Activated CD4-positive, alpha-beta T cell treated with anti-CD3 and anti-CD28 coated beads, Interleukin-2, amount 10 ng/mL, durations not matched to agents 7 days and 5 days (primary cell): ENCODE measurements at places on chromosomes 12 and 14. TPM values are rescaled to one million over a fixed set of nuclear protein-coding genes. Genes with fewer than 3 reads are reported as not detected.

Gene ASCL1
- not detected for total RNA-seq

Gene SPIC
- total RNA-seq: not detected

Gene IL31
- not detected for total RNA-seq

Gene IFNG
- 3.4 TPM for total RNA-seq

Gene FLRT2
- total RNA-seq: not detected

DNA sequence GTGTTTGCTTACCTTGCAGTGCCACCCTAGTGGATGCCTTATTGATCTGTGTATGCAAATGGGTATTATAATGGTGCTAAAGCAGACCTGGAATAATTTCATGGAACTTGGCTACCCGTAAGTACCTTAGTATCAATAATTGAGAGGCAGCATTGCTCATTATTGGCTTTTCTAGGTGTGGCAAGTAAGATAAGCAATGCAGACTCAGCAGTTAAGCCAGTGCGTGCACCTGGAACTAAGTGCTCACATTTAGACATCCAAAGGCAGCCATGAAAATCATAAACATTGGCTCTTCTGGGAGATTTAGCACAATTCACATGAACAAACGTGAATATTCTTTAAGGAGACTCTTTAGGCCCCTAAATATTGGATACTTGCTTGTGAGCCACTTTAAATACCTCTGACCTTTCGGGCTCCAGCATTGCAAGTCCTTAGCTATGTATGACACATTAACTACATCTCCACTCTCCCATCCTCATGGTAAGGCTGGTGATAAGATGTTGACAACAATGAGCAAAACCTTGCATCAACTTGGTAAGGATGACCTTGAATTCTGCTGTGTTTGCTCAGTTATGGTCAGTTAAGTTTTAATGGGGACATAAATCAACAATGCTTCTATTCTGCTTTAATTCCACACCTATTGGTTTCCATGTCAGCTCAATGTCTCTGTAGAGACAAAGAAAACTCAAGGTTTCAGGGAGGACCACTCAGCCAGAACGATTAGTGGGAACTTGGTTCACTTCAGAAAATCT lies 112.0 kb downstream of the SLC5A8 start:
- DNase-seq: no peak

DNA sequence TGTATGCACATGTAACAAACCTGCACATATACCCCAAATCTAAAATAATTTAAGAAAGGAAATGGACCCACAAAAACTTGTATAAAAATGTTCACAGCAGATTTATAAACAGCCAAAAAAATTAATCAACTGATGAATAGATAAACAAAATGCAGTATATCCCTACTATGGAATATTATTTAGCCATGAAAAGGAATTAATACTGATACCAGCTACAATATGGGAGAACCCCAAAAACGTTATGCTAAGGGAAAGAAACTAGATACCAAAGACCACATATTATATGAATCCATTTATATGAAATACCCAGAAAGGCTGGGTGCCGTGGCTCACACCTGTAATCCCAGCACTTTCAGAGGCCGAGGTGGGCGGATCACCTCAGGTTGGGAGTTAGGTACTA lies 20.9 kb downstream of the DUSP16 start:
- no peak for DNase-seq

GRCh38 chr12:119803381-119803791 lies 73.7 kb downstream of the CIT start:
- DNase-seq: no peak

DNA sequence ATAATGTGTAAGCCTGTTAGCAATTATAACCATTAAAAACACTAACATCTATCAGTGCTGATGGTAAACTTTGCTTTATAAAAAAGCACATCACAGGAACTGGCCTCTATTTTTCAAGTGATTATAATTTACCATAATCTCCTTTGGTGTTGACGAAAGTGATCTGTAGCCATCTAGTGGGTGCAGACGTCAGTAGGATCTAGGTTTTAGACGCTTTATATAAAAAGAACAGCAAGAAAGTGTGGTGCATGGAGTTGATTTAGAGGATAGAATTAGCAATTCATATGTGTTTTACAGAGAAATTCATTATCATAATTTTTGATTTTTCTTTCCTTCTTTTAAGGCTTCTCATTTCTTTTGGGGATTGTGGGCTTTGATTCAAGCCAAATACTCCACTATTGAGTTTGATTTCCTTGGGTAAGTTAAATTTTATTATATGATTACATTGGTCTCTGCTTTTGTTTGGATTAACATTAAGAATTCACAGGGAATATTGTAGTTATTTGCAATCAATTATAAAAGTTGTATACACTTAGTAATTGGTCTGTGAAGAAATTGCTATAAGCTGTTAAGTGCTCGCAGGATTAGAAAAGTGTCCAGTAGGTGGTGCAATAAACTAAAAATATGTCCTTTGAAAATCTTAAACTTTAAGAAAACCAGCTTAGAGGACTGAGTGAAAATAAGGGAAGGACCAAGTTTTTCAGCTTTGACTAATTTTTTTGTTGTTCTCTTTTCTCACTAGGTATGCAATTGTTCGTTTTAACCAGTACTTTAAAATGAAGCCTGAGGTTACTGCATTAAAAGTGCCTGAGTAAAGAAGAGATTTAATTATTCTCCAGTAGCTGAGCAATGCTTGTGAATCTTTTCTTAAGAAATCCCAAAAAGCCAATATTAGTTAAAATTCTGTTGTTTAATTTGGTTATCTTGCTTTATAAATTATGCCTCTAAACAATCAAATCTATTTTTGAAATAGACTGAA lies 59.5 kb downstream of the ETNK1 start:
- no peak for DNase-seq

- DNase-seq: no peak
These were observed 6.0 kb downstream of the HEATR5A start for GRCh38 chr14:31414190-31414833.

- DNase-seq: no peak
These were observed 136.3 kb downstream of the DYRK2 start for GRCh38 chr12:67784831-67785230.

DNA sequence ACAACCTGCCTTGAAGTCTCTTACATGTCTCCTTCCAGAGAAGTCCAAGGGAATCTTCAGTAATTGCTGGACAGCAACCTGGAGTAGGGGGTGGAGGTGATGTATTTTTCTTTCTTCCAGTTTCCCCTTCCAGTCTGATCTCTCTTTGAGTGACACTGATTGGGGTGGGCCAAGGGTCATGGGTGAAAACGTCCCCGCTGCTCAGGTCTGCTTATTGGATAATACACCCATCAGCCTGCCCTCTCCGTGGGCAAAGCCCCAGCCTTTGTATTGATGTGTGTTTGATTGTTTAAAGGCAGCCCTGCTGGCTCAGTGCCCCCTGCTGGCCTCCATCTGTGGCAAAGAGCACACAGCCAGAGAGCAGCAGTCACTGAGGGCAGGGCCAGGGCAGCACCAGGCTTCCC lies 35.7 kb upstream of the ATP2A2 start:
- peak; percentile 64 for DNase-seq

DNA sequence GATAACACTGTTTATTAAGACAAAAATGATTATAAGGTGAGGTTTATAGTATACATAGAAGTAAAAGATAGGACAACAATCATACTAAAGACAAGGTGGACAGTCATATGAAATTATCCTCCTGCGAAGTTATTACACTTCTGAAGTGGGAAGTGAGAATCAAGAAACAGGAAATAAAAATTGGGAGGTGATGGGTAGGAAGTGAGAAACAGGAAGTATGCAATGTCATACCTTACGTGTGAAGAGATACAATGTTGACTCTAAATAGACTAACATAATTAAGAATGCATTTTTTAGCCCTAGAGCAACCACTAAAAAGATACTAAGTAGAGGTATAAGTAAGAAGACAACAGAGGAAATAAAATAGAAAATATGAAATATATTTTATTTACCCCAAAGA lies 43.7 kb downstream of the GRIN2B start:
- DNase-seq: no peak

GRCh38 chr12:19576506-19577280 lies 137.4 kb downstream of the AEBP2 start:
- no peak for DNase-seq

DNA sequence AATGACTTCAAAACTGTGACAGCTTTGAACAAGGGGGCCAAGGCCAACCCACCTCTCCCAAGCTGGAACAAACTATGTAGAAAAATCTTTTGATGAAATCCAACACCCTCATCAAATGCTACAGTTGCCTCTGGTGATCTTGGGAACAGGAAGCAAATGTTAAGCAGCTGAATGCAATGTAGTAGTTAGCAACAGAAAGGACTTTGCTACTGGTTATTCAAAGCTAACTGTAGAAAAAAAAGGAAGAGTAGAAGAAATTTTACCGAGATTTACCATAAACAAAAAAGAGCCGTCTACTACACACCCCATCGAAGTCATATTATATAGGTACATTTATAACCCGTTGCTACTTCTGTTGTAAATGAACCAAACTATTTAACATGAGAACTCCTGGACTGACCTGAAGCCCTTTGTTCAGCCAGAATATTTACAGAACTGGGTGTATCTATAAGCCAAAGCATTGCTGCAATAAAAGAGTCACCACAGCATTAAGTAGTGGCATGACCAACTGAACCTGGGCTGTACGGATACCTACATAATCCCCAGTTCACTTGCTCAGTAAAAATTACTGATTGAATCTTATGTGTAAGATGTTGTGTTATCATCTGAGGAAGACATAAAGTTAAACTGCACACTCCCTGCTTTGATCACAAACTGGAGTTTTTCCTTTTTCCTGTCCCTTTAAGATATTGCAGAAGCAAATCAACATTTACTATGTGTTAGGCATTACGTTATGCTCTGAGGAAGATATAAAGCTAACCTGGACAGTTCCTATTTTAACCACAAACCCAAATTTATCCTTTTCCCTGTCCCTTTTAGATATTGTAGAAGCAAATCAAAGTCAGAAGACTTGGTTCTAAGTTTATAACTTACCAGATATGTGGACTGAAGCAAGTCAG lies 25.1 kb downstream of the SYNJ2BP start:
- no peak for DNase-seq

DNA sequence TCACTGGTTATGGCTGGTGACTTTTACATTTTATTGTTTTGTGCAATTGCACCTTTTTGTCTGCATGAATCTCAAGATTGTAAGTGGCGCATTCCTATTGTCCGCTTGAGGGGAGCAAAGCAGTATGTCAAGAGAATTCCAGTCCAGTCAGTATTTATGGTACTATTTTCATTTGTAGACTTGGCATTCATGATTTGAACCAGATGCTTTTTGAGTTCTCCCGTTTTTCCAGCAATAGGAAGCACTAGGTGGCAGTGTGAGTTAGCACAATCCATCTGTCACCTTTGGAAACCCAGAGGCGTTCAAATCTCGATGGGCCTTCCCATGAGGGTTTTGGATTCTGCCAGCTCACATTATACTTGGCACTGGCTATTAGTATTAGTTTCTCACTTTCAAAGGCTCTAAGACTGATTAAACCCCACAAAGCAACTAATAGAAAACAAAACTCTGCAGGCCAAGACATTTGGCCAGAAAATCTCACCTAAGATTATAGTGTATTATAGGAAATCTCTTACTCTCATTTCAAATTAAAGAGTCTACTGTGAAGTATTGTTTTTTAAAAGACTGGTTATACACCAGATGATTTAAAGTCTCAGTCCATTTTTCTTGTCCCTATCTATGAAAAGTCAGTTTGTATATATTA lies 2.2 kb downstream of the DACT1 start:
- no peak for DNase-seq

DNA sequence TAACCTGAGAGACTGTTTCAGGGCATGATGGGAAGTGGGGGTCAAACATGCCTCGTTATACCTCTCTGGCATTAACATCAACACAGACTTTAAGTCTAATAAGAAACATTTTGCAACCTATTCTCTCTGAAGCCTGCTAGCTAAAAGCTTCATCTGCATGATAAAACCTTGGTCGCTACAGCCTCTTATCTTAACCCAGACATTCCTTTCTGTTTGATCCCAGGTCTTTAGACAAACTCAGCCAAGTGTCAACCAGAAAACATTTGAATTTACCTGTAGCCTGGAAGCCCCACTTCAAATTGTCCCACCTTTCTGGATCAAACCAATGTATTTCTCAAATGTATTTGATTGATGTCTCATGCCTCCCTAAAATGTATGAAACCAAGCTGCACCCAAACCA lies 9.1 kb downstream of the PPP2R3C start:
- DNase-seq: no peak

GRCh38 chr14:87264796-87265195 lies 728.2 kb downstream of the GALC start:
- DNase-seq: no peak

DNA sequence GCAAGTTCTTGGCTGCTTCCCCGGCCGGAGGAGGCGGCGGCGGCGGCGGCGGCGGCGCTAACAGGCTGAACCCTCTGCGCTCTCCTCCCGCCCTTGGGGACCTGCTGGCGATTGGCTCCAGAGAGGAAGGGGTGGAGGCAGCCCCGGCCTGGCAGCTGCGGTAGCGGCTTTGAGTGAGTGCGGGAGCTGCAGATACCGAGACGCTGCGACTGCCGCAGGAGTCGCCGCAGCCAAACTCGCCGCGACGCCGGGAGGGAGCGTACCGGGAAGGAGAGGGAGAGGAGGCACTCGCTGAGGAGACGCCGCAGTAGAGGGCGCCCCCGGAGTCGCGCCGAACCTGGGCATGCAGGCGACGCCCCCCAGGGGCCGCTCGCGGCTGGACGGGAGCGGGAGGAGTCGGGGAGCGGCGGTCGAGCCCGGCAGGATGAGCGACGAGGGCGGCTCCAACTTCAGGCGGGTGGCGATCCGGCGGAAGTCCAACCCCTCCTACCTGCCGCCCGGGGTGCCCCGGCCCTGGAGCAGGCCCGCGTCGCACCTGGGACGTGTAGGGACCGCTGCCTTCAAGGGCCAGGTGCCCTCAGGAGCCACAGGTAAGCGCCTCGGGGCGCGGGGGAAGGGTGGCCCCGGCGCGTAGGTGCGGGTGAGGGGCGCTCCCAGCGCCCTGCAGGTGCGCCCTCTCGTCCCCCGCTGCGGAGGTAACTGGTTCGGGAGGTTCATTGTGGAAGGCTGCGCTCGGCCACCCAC lies at the start of gene FGD4:
TSS of gene FGD4 (plus strand) at position 189 of the 744 bp plus-strand sequence.
- DNase-seq: peak; percentile 67

- DNase-seq: no peak
These were observed 115.9 kb downstream of the NAV3 start for GRCh38 chr12:77946541-77947061.

GRCh38 chr12:58104351-58104755 lies 163.0 kb downstream of the ATP23 start:
- no peak for DNase-seq

DNA sequence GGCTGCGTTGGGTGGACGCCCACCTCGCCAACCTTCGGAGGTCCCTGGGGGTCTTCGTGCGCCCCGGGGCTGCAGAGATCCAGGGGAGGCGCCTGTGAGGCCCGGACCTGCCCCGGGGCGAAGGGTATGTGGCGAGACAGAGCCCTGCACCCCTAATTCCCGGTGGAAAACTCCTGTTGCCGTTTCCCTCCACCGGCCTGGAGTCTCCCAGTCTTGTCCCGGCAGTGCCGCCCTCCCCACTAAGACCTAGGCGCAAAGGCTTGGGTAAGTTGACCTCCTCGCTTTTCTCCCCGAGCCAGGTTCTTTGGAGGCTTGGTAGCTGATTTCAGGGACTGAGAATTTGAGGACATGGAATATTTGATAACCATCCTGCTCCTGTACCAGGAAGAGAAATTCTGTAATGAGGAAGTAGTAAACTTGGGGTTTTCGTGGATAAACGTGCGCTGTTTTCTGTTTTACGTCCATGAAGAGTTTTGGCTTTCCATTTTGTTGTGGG lies 530 bp downstream of the APAF1 start:
- no peak for DNase-seq
